Small intestine (tissue), 16 donors: ENCODE measurements at places on chromosomes 2 and 18.

DNA sequence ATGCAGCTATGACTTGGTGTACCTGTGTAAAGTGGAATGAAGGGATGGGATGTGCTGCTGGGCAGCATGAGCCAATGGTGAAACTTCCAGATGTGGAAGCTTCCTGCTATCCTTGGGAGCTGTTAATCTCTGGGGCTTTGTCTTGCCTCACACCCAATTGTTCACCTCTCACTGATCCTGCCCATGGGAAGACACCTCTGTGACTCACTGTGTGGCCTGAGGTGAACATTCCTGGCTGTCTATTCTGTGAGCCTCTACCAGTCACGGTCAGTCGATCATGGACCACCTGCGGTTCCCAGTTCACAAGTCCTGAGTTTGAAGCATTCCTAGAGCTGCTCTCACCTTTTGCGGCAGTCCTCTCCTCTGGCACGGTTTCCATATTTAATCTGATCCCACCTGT, 12.1 kb downstream of the NEURL3 start:
- peaks cover 2% of the 10 kb centered on the region for H3K36me3 ChIP-seq
- no peak overlapping the region for H3K27ac ChIP-seq
- H3K4me1 ChIP-seq = no peaks in the 10 kb centered on the region

DNA sequence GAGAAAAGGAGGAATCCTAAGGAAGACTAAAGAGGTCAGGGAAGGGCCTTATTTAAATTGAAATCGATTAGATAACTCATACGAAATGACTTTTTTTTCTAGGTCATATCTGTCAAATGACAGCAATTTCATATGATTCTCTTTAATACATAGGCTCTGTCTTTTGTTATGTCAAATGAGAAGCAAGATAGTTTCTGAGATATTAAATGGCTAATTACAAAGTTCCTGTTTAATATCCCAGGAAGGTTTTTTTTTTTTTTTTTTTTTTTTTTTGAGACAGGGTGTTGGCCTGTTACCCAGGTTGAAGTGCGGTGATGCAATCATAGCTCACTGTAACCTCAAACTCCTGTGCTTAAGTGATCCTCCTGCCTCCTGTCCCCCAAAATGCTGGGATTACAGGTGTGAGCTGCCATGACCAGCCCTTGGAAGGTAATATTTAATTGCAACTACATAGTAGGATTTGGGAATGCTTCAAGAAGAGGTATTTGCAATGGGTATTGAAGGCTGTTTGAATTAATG, 48.0 kb upstream of the RMND5A start:
- no peaks in the 10 kb centered on the region for H3K36me3 ChIP-seq
- peaks cover 5% of the 10 kb centered on the region for H3K4me1 ChIP-seq
- H3K27me3 ChIP-seq = no peaks in the 10 kb centered on the region
- peak; percentile 62 for DNase-seq

DNA sequence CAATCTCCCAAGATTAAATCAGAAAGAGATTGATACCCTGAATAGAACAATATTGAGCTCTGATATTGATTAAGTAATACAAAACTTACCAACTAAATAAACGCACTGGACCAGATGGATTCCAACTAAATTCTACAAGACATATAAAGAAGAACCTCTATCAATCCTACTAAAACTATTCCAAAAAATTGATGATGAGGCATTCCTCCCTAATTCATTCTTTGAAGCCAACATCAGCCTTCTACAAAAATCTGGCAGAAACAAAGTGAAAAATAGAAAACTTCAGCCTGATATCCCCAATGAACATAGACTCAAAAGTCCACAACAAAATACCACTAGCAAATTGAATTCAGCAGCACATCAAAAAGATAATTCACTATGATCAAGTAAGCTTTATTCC, 695.5 kb downstream of the NYAP2 start:
- H3K4me3 ChIP-seq = no peak overlapping the region
- no peaks in the 10 kb centered on the region for H3K4me1 ChIP-seq
- H3K27me3 ChIP-seq = no peaks in the 10 kb centered on the region
- H3K27ac ChIP-seq = no peak overlapping the region
- DNase-seq = no peak

DNA sequence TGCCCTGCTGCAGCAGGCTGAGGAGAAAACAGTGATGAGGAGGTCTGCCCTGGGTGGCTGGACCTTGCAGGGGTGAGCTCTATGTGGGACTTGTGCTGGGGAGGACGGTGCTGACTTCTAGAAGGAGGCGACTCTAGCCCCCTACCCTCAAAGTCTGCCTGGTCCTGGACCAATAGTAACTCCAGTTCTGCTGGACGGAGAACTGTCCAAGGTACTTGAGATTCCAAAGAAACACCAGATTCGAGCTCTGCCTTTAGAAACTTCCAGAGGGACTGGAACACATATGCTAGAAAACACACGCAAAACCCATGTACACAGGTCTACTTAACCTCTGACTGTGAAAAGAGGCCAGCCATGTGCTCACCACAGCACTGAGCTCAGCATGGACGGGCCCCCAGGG, 260.6 kb downstream of the TWIST2 start:
- no peaks in the 10 kb centered on the region for H3K4me1 ChIP-seq
- H3K27me3 ChIP-seq = no peaks in the 10 kb centered on the region
- H3K36me3 ChIP-seq = peaks cover 79% of the 10 kb centered on the region
- DNase-seq = no peak
- no peak overlapping the region for H3K4me3 ChIP-seq
- no peak overlapping the region for H3K27ac ChIP-seq

GRCh38 chr2:165273176-165273575, 34.0 kb downstream of the SCN2A start:
- no peaks in the 10 kb centered on the region for H3K27me3 ChIP-seq
- no peak overlapping the region for H3K27ac ChIP-seq
- H3K4me1 ChIP-seq = no peaks in the 10 kb centered on the region

DNA sequence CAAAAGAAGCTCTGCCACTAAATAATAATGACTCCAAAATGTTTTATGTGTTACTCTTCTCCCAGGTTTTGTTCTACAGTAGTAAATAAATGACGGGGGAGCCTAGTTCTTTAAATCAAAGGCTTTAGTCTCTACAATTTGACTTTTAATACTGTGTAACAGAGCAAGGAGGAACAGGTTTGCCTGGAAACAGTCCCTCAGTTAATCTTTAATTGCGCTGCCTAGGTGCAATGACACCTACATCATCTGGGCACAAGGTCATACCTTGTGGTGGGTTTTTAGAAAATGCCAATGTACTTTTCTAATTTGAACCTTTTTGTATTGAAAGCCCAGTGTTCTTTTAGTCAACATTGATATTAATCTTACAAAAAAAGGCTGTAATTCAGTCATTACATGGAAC, 287.3 kb upstream of the SETBP1 start:
- no peak overlapping the region for H3K27ac ChIP-seq
- H3K4me3 ChIP-seq = no peak overlapping the region
- DNase-seq = peak; percentile 16
- no peaks in the 10 kb centered on the region for H3K4me1 ChIP-seq

GRCh38 chr2:103773884-103774283, 1012.1 kb downstream of the TMEM182 start:
- no peaks in the 10 kb centered on the region for H3K4me1 ChIP-seq
- no peak overlapping the region for H3K27ac ChIP-seq
- H3K36me3 ChIP-seq = no peaks in the 10 kb centered on the region
- no peaks in the 10 kb centered on the region for H3K27me3 ChIP-seq

DNA sequence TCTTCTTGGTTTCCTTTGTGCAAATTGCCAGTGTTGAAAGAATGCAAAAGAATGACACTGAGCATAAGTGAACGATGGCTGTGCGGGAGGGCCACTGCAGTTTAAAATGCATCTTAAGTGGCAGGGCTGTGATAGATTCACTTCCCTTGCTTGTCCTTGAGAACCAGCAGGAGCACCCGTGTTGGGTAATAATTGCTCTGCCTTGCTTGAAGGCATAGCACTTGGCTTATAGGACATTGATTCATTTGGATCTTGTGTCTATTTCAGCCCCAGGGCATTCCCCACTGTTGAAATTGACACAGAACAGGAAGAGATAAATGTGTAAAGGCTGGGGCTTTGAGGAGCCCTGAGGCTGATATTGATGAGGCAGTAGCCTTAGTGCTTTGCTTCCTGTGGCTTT, 1003.7 kb upstream of the GYPC start:
- H3K27me3 ChIP-seq = no peaks in the 10 kb centered on the region
- H3K4me3 ChIP-seq = no peak overlapping the region
- no peak overlapping the region for H3K27ac ChIP-seq
- no peak for DNase-seq
- H3K4me1 ChIP-seq = no peaks in the 10 kb centered on the region

- H3K36me3 ChIP-seq = no peaks in the 10 kb centered on the region
- H3K4me1 ChIP-seq = no peaks in the 10 kb centered on the region
- DNase-seq = no peak
- H3K27ac ChIP-seq = no peak overlapping the region
- H3K27me3 ChIP-seq = no peaks in the 10 kb centered on the region
- no peak overlapping the region for H3K4me3 ChIP-seq
These were observed 191.3 kb downstream of the RPRM start for GRCh38 chr2:153287109-153287801.

- H3K36me3 ChIP-seq = no peaks in the 10 kb centered on the region
- H3K4me3 ChIP-seq = no peak overlapping the region
- no peaks in the 10 kb centered on the region for H3K27me3 ChIP-seq
- H3K27ac ChIP-seq = no peak overlapping the region
- H3K4me1 ChIP-seq = no peaks in the 10 kb centered on the region
- no peak for DNase-seq
These were observed 28.3 kb upstream of the GYPC start for GRCh38 chr2:126627643-126628042.

GRCh38 chr2:212929116-212929515, 222.3 kb downstream of the IKZF2 start:
- H3K27me3 ChIP-seq = no peaks in the 10 kb centered on the region
- DNase-seq = no peak
- no peaks in the 10 kb centered on the region for H3K4me1 ChIP-seq
- no peak overlapping the region for H3K4me3 ChIP-seq
- H3K27ac ChIP-seq = no peak overlapping the region

DNA sequence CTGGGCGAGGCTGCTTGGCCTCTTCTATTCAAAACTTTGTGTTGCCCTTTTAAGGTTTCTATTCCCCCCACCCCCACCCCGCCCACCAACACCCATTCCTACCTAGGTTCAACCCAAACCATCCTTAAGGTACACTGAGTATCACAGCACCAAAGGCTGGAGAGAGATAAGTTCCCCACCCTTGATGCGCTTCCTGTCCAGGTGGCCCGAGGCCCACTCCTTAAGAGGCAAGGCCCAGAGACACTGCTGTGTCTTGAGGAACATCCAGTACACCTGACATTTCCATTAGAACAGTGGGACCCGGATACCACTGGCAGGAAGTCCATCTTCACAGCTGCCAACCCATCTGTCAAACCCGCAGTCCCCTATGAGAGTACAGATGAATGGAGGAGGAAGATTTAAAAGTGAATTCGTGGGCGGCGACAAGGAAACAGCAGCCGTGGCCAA, 277 bp upstream of the INPP1 start:
- DNase-seq = no peak
- H3K27me3 ChIP-seq = no peaks in the 10 kb centered on the region
- H3K27ac ChIP-seq = peak overlapping the region; percentile 98
- peaks cover 8% of the 10 kb centered on the region for H3K4me1 ChIP-seq

DNA sequence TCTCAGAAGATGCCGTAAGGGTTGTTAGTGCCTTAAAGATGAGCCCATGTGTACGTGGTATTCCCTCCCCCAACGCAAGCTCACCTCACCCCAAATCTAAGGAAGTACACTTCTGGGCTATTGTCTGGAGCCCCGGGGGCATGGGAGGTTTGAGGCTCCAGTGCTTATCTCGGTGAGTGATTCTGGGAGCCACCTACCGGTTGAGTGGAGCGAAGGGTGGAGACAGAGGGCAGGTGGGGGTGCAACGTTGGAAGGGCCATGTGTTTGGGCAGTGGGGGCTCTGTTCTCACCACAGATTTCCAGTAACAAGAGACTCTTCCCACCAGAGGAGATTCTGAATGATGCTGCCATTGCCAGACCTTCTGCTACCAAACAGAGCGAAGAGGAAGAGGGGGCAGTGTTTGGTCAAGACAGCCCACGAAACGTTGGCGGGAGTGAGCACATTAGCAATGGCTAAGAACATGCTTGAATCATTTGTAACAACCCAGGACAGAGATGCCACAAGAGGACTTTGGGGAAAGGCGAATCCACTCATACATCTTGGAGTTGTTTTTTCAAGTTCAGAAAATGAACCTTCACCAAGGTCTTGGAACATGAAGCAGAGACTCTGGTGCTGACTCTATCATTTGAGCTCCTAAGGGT, 38.7 kb downstream of the TWIST2 start:
- no peaks in the 10 kb centered on the region for H3K27me3 ChIP-seq
- no peak overlapping the region for H3K4me3 ChIP-seq
- no peak for DNase-seq
- no peak overlapping the region for H3K27ac ChIP-seq
- no peaks in the 10 kb centered on the region for H3K4me1 ChIP-seq

- H3K27ac ChIP-seq = no peak overlapping the region
- no peaks in the 10 kb centered on the region for H3K36me3 ChIP-seq
- no peak overlapping the region for H3K4me3 ChIP-seq
- peaks cover 2% of the 10 kb centered on the region for H3K27me3 ChIP-seq
These were observed 153.0 kb downstream of the ICOS start for GRCh38 chr2:204089574-204089973.

DNA sequence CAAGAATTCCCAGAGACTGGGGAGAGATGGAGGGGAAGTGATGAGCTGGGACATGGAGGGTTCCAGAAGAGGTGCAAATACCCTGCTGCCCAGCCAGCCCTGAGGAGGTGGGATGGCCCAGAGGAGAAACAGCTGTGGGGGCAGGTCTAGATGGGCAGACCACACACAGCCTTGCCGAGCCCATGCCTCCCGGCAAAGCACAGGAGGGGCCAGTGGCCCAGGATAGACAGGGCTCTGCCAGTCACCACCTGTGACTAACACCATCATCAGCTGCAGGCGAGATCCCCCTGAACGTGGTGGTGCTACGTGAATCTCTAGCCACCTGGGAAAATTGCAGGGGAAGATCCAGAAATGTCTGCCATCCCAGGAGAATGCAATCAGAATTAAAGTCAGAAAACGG, 39.4 kb downstream of the SCTR start:
- no peak overlapping the region for H3K27ac ChIP-seq
- no peak overlapping the region for H3K4me3 ChIP-seq
- no peaks in the 10 kb centered on the region for H3K36me3 ChIP-seq
- H3K4me1 ChIP-seq = peaks cover 4% of the 10 kb centered on the region
- no peak for DNase-seq

DNA sequence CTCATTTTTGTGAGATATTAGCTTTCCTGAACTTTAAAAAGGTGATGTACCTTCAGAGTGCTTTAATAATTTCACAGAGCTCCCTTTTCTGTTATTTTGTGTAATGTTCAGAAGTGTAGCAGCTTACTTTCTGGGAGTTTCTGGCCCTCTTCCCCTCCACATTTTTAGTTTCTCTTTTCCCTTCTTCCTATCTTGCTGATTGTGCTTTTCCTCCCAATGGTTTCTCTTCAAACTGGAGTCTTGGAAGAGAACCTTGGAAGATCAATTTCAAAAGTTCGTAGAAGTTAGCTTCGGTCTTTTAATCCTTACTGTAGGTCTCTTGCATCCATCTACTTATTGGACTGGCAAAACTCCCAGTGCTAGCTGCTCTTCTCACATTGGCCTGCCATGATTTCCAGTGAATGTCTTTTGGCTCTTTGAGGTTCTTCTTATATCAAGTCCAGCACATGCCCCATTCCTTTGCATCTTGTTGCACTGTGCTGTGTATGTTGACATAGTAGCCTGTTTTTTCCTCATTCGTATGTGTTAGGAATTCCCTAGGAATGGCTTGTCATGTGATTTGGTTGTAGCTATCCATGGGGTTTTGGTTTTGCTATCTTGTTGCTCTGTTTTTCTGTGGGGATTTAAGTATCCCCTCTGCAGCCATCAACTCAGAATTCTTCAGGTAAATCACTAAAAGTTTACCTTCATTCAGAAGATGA, 7.8 kb downstream of the CCNT2 start:
- no peak for DNase-seq
- peaks cover 5% of the 10 kb centered on the region for H3K4me1 ChIP-seq
- H3K36me3 ChIP-seq = peaks cover 2% of the 10 kb centered on the region
- no peak overlapping the region for H3K27ac ChIP-seq
- H3K4me3 ChIP-seq = no peak overlapping the region
- no peaks in the 10 kb centered on the region for H3K27me3 ChIP-seq
